ENCODE measurements at places on chromosomes 3 and 15.
A peak's percentile ranks its signal among the peaks of the same experiment; 100 is the strongest.

DNA sequence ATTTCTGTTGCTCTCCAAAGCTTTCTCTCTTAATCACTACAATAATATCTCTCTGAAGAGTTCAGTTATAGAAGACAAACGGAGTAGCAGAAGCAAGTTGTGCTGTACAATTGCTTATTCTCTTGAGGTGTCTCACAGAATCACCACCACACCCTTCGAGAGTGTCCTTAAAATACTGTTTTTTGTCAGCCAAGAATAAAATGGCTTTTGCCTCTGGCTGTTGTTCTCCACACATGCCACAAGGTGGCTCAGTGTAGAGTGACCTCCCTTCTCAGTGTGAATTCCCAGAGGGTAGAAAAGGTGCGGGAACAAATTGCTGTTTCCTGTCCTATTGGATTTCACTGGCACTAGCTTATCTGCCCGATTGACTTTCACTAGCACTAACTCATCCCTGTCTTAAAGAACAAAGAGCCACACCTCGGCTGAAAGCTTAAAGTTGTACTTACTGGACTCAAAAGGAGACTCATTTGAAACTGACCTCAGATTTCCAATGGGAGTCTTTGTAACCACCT, 134.2 kb upstream of the SATB1 start:
- peak; percentile 26 for DNase-seq

- DNase-seq: no peak
Measured at GRCh38 chr15:57920911-57921310, 144.6 kb downstream of the ALDH1A2 start.

DNA sequence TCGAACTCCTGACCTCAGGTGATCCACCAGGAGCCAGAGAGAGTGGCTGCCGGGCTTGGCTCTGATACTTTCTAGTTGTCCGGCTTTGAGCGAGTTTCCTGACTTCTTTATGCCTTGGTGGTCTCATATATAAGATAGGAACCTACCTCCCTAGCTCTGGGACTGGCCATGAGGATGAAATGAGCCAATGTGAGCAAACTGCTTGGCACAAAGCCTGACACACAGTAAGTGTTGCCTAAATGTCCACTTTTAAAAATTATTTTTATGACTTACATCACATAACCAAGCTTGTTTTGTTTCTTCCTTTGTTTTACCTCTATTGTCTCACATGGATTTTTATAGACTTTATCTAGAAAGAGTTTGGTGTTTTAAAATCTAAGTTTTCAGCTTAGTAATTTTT, 42.1 kb upstream of the CCDC174 start:
- no peak for DNase-seq

- DNase-seq: no peak
Measured at GRCh38 chr3:105722943-105723556, 145.8 kb downstream of the CBLB start.

DNA sequence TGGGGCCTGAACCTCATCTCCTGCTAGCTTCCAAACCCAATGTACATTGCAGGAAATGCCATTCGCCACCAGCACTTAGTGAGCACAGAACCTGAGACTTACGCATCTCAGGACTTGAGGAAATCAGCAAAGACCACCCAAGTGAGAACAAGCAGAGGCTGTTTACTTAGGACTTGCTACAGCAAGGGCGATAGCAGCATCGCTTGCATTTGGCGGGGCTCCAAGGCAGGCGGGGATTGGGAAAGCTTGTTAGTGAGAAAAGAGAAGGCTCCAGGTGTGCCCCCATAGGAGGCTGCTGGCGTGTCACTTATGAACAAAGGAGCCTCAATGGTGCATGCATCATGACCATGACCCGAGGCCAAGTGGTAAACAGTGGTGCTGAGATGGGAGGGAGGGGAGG, 19.7 kb downstream of the SLC6A20 start:
- no peak for DNase-seq

DNA sequence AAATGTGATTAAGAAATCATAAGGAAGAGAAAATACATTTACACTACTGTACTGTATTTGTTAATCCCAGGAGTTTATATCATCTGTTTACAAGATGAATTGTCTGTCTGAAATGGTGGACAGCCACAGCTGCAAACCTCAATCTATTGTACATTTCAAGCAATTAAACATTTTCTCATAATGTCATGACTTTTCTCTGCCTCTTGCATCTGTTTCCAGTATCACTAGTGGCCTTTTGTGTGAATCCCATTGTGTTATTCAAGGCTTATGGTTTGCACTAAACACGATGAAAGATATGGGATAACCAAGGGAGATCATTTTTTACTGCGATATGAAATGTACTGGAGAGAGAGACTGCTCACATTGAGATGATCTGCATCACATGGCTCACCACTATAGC, 200.2 kb upstream of the LRRN1 start:
- DNase-seq: no peak

GRCh38 chr3:126557761-126558160, 971 bp downstream of the C3orf22 start:
- peak; percentile 13 for DNase-seq

DNA sequence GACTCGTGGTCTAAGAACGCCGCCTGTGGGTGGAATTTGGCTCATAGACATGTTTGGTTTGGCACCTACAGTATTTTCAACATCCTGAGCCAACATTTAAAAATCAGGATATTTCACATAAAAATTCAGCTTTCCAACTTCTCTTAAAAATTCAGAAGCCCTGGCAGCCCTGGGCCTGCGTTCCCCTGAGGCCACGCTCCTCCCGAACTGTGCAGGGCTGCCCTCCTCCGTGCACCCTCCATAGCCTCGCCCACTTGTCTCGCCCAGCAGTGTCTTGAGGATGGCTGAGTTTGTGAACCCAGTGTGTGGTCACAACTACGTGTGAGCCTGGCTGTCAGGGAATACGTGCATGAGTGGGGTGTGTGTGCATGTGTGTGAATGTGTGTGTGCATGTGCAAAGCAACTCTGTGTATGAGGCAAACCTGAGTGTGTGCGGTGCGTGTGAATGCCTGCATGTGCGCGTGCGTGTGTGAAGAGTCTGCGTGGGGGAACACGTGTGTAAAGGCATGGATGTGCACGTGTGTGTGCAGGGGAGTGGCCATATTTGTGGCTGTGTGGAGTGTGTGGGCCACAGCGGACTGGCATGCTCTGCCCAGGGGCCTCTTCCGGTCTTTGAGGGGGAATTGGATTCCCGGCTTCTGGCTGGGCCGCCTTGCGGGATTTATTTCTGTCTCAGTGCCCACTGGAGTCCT, 30.9 kb downstream of the PTH1R start:
- no peak for DNase-seq

DNA sequence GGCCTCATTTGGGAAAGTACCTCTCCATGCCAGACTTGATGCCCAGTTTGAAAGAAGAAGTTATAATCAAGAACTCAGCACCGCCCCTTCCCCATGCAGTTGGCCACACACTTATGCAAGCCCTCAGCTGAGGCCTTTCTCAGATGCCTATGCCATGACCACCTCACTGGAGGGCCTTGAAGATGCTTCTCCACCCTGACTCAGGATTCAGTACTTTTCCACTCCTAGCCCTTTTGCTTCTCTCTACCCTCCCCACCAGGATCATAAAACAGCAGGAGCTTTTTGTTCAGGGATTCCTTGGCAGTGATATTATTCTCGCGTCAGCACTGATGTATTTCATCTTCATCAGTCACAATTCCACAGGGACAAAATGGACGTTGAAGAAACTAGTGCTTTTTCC, 313.5 kb downstream of the PYDC2 start:
- no peak for DNase-seq

GRCh38 chr15:70486012-70486411, 277.3 kb downstream of the UACA start:
- no peak for DNase-seq

DNA sequence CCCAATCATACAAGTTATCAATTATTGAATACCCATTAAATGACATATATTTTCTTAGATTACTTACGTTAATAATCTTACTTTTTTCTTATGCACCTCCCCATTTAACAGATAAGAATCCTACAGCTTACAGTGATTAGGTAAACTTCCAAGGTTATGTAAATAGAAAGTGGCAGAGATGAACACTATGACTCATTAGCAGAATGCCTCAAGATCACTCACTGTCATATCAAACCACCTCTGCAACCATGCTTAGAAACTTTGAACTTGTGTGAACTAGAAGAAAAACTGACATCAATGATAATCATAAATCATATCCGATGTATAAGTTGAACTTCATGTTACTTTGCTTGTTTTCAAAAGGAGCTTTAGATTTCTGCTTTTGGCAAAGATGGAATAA, 911.6 kb upstream of the ARPP21 start:
- DNase-seq: no peak

DNA sequence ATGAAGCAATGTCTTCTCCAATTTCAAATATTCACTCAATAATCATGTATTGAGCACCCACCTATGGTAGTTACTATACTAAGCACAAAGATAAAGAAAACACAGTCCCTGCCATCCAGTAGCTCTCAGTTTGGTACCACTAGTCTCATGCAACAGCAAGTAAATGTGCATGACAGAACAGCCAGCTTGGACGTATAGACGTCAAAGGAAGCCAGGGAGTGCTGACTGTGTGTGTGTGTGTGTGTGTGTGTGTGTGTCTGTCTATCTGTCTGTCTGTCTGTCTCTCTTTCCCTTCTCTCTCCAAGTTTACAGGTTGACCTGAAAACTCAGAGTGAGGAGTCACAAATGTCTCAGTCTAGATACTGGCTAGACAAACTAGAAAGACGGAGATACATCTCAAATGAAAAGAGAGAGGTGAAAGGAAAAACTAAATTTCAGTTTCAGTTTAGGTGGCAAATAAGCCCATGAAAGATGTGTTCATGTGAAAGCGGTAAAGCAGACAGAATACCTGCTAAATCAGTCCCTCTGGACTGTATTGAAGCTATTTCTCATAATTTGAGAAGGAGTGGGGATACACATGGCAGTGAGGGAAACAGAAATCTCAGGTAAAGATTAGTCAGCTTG, 141.1 kb upstream of the PTPRG start:
- DNase-seq: no peak

DNA sequence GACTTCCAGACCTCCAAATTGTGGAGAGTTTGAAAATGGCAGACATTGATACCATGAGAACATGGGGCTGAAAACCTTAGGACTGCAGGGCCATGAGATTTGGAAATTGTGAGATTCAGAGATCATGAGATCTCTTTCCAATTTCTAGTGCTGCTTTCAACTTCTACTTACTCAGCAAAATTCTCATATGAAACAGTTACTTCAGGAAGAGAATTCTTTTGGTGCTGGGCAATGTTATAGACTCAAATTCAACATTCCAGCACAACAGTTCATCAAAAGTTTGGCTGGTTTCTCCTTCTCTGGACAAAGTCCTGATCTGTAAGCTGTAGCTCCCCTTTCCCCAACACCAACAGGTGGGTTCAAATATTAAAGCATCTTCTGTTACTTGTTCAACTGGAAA, 506.9 kb upstream of the NECTIN3 start:
- no peak for DNase-seq
